ENCODE measurements at places on chromosomes 16 and 17. TPM values are rescaled to one million over a fixed set of nuclear protein-coding genes. Genes with fewer than 3 reads are reported as not detected.

KRTAP4-1 gene
- not detected for total RNA-seq

- no peak for DNase-seq
- H3K27me3 ChIP-seq, result peaks cover 58% of the 10 kb centered on the region
- H3K4me3 ChIP-seq, result peak overlapping the region; percentile 45
- peak overlapping the region; percentile 26 for H3K27ac ChIP-seq
Measured at GRCh38 chr16:71360378-71360777, 1.9 kb downstream of the CALB2 start.

DNA sequence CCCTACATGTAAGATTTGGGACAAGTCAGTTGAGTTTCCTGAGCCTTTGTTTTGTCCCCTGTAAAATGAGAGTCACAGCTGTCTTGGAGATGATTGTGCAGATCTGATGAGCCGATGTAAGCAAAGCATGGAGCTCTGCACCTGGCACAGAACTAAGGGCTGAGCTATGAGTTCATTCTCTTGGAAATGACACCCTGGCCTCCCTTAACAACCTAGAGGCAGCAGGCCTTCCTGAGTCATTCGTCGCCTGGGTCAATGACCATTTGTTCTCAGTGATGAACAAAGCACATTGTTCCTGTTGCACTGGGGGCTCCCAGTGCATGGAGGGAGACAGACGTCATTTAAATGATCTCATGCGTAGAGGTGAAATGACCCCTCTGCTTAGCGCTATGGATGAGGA, 62.8 kb upstream of the GCSH start:
- no peak overlapping the region for H3K27ac ChIP-seq
- H3K4me3 ChIP-seq, result no peak overlapping the region
- H3K36me3 ChIP-seq, result no peaks in the 10 kb centered on the region
- no peak for DNase-seq
- no peaks in the 10 kb centered on the region for H3K27me3 ChIP-seq

GRCh38 chr16:9013508-9013864, 49.8 kb upstream of the USP7 start:
- H3K4me1 ChIP-seq, result peaks cover under 1% of the 10 kb centered on the region
- H3K4me3 ChIP-seq, result no peak overlapping the region
- no peaks in the 10 kb centered on the region for H3K36me3 ChIP-seq
- no peak for DNase-seq
- peaks cover 6% of the 10 kb centered on the region for H3K27me3 ChIP-seq

NUDT16L1 gene
- total RNA-seq, result 37.7 TPM

DNA sequence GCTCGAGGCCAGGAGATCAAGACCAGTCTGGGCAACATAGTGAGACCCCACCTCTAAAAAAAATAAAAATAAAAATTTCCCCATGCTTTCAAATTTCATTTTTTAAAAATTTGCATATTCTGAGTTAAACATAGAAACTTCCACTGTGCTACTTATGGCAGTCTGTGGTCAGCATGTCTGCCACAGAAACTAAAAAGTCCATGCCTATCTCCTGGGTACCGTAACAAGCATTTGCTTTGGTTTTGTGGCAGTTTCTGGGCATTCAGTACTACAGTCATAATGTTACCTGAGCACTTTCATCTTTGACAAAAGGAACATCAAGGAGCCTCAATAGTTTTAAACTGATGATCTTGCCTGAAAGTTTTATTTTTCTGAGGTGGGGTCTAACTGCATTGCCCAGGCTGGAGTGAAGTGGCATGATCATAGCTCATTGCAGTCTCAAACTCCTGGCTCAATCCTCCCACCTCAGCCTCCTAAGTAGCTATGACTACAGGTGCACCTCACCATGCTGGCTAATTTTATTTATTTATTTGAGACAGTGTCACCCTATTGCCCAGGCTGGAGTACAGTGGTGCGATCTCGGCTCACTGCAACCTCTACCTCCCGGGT, 13.2 kb upstream of the ITGA2B start:
- H3K4me1 ChIP-seq, result no peaks in the 10 kb centered on the region
- H3K27ac ChIP-seq, result no peak overlapping the region
- peaks cover 25% of the 10 kb centered on the region for H3K36me3 ChIP-seq
- DNase-seq, result no peak
- H3K27me3 ChIP-seq, result no peaks in the 10 kb centered on the region

GRCh38 chr17:71287071-71287823, 833.6 kb upstream of the SOX9 start:
- H3K4me3 ChIP-seq, result no peak overlapping the region
- H3K27me3 ChIP-seq, result peaks cover 18% of the 10 kb centered on the region
- peaks cover 8% of the 10 kb centered on the region for H3K4me1 ChIP-seq
- H3K36me3 ChIP-seq, result no peaks in the 10 kb centered on the region
- no peak overlapping the region for H3K27ac ChIP-seq

FBXW10 gene
- total RNA-seq, result 0.22 TPM

DNA sequence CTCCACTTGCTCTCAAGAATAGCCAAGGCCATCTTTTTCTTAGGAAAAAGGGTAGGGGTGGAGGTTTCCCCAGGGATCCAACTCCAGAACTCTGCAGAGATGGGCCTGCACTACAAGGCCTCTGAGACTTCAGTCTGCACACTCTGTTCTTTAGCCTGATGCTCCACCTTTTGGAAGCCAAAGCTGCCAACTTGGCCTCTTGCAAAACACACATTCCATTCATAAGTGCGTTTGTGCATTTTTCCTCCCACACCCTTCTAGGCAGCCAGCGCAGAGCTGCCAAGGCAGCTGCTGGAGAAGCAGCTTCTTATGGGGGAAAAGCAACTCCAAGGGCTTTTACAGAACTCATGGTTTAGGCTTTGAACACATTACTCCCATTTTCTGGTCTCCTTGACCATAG, 45.3 kb downstream of the REXO5 start:
- H3K36me3 ChIP-seq, result peaks cover 12% of the 10 kb centered on the region
- no peak overlapping the region for H3K4me3 ChIP-seq
- DNase-seq, result no peak
- H3K27ac ChIP-seq, result peak overlapping the region; percentile 75
- H3K4me1 ChIP-seq, result peaks cover 5% of the 10 kb centered on the region

All from type B pancreatic cell (in vitro differentiated cells).